ENCODE measurements at places on chromosomes 3 and 15.
A peak's percentile ranks its signal among the peaks of the same experiment; 100 is the strongest.

DNA sequence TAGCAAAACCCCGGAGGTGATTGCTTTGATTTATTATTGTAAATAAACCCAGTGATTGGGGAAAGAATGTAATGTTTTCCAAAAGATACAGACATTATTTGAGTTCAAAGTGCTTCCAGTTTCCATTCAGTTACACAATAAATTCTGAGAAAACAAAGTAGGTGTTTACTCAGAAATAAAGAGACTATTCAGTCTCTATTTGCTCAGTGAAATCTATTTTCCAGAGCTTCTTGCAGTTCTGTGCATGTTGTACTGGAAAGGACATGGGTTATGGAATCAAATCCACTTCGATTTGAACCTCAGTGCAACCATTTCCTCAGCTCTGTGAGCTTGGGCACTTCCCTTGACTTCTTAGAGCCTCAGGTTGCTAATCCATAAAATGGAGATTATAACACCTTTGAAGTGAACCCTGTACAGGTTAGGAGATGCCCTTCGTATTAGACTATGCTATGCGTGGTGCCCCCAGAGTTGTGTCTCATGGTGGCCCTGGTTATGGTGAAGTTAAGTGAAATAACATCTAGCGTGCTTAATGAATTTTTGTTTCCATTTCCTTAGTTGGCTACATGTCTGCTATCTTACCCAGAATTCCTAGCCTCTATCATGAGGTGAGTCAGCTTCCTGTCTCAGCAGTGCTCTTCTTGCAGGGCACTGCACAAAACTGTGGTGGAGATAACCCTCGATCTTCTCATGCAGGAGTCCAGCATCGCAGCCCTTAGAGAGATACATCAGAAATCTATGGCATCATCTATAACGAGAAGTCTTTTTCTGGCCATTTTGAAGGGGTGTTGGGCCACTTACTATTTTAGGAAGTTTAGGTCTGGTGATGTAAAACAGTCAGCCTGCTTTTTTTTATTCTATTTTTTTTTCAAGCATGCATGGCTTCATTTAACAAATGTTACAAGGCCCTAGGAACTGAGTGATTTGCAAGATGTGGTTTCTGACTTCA, 97.7 kb downstream of the RPL39L start:
- no peak for DNase-seq

- DNase-seq = no peak
Observed at GRCh38 chr3:129185783-129186182, 2.1 kb upstream of the CNBP start.

DNA sequence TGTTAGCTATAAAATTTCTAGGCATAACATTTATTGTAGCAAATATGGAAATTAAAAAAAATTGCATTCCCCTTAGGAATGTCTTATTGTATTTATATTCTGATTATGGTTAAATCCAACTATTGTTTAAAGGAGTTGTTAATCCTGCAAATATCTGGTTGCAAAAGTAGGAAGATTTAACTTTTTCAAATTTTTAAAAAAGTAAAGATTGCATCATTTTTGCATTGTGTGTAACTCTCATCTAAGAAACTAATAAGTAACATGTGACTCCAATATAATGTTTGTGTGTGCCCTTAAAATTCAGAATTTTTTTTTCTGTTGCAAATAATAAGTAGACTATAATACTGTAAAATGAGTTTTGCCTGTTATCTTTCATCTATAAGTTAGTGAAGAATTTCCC, 204.1 kb upstream of the DPH6 start:
- no peak for DNase-seq

DNA sequence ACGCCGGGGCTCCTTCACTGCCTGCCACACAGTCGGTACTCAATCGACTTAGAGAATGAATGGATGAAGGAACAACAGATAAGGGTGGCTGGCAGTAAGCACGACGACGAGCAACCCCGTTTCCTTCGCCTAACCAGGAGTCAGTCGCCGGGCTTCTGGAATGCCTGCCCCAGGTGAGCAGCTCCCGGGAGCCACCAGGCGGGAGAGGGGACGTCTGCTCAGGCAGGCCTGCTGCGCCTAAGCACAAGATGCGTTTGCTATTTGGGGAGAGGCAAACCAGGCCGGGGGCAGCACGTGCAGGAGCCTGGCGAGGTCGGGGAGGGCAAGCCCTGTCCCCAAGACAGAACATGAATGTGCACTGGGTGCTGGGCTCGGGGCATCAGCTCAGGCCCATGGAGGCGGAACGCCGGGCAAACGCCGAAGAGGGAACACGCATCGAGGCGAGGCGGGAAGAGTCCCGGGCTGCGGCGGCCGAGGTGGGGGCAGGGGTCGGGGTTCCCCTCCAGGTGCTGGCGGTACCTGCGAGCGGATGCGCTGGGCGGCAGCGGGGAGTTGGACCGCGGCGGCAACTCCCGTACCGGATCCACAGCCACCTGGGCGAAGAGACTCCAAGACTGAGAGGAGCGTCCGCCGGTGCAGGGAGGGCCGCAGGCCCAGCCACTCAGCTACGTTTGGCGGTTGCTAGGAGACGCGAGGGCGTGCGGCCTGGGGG, at the start of gene CFAP92:
Gene CFAP92 (minus strand): TSS at position 616 of the 712 bp plus-strand sequence. CDS start 772 bp downstream, outside the sequence.
- no peak for DNase-seq

- DNase-seq = no peak
Observed at GRCh38 chr3:156188757-156189156, 68.4 kb downstream of the KCNAB1 start.

DNA sequence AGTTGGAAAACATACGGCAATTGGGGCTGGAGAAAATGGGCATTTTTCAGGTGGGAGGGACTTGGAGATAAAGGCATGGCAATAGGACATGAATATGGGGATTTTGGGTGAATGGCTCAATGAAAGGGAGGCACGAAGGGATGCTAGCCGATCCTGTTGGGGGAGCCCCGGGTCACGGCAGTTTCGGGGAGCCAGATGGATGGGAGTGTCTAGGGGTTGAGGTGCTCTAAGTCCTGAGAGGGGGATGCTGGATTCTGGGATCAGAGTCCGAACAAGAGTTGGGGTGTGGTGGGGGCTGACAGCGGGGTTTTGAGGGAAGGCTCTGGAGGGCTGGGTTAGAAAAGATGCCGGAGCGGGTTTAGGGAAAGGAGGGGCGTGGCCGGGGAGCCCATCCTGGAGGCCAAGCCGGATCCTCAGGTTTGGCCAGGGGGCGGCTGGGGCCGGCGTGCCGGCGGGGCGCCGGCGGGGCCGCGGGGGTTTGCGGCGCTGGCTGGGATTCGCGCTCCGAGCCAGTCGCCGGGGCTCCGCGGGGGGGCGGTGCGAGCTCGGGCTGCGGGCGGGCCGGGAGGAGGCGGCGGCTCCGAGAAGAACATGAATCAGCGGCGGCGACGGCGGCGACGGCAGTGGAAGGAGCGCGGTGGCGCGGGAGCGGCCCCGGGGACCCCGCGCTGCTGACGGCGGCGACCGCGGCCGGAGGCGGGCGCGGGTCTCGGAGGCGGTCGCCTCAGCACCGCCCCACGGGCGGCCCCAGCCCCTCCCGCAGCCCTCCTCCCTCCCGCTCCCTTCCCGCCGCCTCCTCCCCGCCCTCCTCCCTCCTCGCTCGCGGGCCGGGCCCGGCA, at the start of gene TYRO3:
Gene TYRO3 (plus strand): TSS at position 813 of the 839 bp plus-strand sequence. CDS start 46 bp downstream, outside the sequence.
- peak; percentile 14 for DNase-seq

DNA sequence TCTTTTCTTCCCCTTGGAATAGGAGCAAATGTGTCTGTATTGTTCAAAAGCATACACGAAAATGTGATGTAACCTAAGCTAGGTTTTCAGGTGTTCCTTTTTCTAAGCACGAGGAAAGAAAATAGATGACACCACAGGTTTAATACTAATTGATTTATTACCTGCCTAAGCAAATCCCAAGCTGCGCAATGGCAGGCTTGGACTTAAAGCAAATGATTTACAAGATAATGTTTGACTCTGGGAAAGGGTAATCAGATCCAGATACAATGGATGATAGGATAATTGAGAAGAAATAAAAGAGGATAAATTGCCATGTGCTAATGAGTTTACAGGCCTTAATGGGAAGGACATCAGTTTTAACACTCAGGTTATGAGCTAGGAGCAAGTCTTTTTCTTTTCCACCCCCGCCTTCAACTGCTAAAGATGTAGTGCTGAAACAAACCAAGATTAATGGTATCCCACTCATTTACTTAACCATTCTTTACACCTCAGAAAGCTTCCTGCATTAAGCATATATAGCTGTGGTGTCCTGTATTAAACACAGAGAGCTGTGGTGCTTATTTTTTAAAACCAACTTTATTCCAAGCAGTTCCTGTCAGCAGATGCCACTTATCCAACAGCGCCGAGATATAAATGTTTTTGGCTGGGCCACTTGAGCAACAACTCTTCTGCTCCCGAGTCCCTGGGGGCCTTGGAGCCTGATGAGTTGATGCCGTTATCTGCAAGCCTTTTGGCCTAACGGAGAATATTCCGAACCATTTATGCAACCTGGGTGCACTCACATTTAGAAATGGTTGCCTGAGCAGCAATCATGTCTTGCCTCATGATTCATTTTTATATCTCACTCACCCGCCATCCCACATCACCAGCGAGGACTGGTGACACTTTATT, 205.5 kb downstream of the MECOM start:
- DNase-seq = no peak

GRCh38 chr3:58375254-58375653, 42.6 kb downstream of the PXK start:
- no peak for DNase-seq

DNA sequence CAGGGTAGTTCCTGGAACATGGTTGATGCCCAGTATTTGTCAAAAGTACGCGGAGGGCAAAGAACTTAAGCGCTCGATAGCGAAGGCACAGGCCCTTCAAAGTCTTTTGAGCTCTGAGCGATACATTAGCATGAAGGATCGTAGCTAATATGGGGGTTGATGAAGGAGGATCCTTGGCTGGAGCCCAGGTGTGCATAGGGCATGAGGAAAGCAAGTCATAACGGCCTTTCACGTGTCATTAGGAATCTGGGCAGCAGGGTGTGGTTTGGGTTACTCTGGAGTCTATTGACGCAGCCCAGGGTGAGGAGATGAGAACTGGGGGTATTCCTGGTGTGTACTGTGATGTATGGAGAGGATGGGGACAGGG, 31.7 kb downstream of the SPINK8 start:
- DNase-seq = peak; percentile 63
